ENCODE measurements at places on chromosomes 11 and 22. TPM values are rescaled to one million over a fixed set of nuclear protein-coding genes. Genes with fewer than 3 reads are reported as not detected.

- no peak for DNase-seq
Observed at GRCh38 chr11:3194016-3194816, 24.4 kb downstream of the MRGPRG start.

GRCh38 chr11:62958547-62959421 is 26.0 kb downstream of the SLC22A6 start:
- peak; percentile 78 for DNase-seq

DNA sequence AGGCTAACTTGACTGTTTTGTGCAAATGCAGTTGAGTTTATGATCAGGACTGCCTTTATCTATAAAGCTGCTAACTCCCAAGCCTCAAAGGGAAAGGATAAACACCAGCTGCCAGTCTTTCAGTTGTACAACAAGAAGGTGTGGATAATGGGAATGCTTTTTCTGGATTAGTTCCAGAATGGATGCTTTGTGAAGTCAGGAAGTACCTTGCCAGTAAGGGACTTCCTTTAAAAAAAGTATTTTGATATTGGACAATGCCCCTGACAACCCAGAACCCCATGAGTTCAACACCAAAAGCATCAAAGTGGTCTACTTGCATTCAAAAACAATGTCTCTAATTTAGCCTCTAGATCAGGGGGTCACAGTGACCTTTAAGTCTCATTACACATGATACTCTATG is 32.0 kb downstream of the OR5A2 start:
- no peak for DNase-seq

DNA sequence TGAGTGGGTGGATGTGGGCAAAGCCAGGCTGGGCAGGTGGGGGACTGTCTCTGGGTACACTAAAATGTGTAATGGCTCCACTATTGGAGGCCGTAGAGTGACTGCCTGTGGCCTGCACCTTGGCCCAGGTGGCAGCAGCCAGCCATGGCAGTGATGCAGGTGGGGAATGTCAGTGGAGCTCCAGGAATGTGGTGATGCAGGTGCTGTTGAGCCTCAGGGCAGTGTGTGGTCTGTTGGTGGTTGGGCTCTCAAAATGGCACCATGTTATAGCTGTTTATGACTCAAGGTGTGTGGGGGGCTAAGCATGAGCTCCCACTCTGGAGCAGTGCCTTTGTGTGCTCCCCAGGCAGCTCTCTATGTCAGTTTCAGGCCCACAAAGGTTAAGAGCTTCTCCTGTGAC is 40.2 kb upstream of the CCDC90B start:
- DNase-seq = no peak

DNA sequence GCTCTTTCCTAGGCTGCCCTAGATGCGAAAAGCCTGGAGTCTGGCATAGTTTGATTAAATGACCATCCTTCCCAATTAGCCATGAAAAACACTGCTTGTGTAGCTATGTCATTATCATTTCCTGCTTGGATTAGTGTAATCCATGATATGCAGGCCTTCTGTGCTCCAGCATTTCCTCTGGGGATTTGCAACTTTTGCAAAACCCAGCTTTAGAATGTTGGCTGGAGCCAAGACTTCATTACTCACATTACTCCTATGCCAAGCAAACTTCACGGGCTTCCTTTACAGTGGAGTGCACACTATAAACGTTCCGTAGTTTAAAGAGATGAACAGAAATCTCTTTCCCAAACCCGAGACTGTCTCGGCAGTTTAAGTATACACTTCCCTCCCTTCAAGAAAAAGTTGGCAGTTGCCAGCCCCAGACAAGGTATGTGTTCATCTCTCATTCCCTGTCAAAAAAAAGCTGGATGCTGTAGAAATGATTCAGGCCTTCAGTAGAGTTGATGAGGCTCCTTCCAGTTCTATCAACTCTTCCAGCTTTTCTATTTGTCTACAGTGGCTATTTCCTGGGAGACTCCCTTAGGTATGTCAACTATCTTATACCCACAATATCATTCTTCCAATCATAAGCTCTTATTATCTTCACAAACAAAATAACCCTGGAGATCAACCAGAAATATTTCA is 180.0 kb downstream of the MAML2 start:
- DNase-seq = peak; percentile 94

DNA sequence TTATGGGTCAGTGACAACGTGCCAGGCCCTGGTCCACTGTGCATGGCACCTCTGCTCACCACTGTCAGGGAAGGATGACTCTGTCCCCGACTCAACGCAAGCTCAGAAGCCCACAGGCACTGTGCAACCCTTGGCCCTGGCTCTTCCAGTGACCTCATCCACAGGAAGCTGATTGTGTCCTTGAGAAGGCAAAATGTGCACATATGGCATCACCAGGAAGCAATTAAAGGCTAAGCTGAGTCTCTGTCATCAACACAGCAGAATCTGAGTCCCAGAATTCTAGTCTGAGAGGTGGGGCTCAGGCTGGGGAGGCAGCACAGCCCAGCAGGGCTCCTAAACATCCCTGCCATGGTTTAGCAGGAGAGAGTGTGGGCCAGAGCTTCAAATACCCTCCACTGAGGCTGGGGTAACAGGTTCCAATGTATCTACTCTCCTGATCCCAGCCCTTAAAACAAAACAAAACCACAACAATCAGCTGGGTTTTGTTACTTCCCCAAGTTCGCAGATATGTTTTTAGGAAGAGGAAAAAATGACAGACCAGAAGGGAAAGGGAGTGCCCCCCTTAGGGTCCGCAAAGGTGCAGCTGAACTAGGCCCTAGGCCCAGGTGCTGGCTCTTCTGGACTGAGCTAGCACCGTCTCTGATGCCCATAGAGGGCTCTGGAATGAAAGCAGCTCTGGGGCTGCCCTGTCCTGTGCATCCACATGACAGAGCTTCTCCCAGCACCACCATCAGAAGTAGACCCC is 33.5 kb upstream of the GNAZ start:
- peak; percentile 23 for DNase-seq

DNA sequence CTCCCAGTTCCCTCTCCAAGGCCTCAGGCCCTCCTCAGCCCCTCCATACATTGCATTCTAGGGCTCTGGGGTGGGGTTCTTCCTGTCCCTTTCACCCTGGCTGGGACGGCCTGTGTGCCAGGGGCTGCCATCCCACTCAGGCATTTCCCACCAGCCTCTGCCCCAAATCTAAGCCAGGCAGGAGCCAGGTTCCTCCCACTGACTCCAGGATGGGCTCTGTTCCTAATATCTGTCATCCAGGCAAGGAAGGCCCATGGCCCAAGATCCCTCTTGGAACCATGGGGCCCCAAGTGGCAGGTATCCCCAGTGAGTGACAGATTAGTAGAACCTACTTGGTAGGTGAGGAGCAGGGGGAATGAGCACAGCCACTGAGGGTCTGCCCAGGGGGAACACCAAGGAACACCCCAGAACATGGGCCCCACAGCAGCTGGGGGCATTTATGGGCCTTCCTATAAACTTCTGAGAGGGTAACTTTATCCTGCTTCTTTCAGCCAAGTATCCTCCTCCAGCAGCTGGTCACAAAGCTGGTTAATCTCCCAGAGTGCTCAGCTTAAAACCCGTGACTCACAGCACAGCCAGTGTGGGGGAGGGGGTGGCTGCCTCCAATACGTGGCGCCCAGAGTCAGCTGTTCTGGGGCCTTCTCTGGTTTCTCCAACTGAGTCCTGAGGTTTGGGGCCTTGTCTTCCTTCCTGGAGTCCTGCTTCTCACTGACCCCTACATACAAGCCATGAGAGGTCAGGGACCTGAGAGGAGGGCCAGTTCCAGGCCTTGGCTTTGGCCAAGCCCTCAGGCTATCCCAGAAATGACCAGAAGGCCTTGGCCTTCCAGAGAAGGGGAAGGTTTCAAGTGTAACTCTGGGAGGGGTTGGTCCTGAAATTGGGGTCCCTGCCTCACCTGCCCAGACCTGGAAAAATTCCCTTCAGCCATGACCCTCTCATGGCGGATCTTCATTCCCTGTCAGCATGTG is 19.9 kb upstream of the MYOD1 start:
- DNase-seq = peak; percentile 85

DNA sequence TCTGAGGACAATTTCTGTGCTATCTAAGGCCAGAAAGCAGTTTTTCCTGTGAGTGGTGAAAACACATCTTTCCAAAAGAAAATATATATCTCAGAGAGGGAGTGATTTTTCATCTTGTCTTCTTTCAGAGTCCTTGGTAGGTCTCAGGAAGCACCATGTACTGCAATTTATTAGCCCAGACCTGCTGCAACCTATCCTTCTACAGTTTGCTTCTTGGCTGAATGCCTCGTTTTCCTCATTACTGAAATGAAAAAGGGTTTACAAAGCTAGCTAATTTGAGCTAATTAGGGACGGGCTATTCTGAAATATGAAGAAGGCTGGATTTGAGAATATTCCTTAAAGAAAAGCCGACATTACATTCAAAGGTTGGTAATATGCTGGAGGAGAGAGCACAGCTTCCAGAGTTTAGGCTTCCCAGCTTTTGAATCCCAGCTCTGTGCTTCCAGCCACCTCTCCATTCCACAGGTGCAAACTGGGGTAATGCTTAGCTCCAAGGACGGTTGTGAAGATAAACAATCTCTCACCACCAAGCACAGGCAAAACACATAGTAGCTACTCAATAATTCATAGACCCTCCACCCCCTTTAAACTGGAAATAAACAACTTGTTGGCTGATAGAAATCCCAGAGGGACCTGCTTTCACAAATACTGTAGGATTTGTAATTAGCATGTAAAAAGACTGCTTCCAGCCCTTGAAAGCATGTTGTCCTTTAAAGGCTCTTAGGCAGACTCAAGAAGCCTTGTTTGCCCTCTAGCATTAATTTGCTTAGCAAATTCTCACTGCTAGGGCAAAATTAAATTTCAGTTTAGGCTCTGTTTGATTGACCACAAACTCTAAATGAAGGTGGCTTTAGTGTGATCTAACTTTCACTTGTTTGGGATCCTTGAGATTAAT is 24.5 kb upstream of the SESN3 start:
- no peak for DNase-seq

GRCh38 chr11:75028724-75029123 is 40.0 kb downstream of the NEU3 start:
- no peak for DNase-seq

DNA sequence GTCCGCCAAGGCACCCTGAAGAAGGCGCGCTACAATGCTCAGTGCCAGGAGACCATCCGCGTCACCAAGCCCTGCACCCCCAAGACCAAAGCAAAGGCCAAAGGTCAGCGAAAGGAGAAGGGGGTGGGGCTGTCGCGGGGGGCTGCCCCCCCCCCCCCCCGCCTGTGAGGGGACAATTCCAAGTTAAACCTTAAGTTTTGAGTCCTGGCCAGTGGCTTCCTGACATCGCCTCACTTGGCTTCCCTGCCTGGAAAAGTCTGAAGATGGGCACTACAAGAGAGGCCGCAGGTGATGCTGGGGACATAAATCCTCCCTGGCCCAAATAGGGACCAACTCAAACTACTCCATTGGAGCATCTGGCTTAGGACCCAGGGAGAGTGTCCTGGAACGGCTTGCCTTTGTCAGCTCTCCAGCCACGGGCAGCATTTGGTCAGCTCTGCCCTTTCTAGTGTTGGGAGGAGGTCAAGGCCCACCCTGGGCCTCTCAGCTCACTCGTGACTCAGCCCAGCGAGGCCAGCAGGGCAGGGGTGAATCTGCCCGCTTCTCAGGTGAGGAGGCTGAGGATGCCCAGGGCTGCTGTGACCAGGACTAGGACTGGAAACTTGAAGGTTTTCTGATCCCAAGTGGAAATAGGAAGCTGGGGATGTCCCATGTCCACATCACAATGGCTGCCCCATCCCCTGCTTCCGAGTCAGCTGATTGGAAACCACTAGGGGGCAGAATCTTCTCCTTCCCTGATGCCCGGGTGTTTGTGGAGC is 1.4 kb downstream of the MDK start:
- DNase-seq = no peak

The OR52E1 gene
- not detected for polyA plus RNA-seq

The NUP50 gene
- 21.3 TPM for polyA plus RNA-seq

The PTPRJ gene
- 2.8 TPM for polyA plus RNA-seq

The PIWIL4 gene
- 4.3 TPM for polyA plus RNA-seq

The ADM gene
- polyA plus RNA-seq = 8.2 TPM
